ENCODE measurements at places on chromosomes 3 and 15.

- no peak overlapping the region for H3K4me3 ChIP-seq
- H3K4me1 ChIP-seq, result peaks cover 2% of the 10 kb centered on the region
- no peak for DNase-seq
- no peaks in the 10 kb centered on the region for H3K36me3 ChIP-seq
- no peak overlapping the region for H3K27ac ChIP-seq
- H3K27me3 ChIP-seq, result no peaks in the 10 kb centered on the region
Measured at GRCh38 chr3:31364711-31365110, 168.0 kb upstream of the STT3B start.

DNA sequence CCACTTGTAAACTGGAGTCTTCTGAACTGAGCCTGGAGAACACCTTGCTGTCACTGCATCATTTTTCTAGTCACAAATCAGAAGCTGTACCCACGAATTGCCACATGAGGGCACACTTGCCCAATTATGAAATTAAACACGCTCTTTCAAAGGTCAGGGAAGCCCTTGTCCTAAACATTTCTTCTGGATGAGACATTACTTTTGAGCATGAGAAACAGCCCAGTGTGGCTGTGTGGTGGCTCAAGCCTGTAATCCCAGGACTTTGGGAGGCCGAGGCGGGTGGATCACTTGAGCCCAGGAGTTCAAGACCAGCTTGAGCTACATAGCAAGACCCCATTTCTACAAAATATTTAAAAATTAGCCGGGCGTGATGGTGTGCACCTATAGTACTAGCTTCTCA is 27.5 kb upstream of the CFAP161 start:
- peaks cover 19% of the 10 kb centered on the region for H3K27me3 ChIP-seq
- H3K36me3 ChIP-seq, result no peaks in the 10 kb centered on the region
- no peak overlapping the region for H3K4me3 ChIP-seq
- DNase-seq, result peak; percentile 70
- no peaks in the 10 kb centered on the region for H3K4me1 ChIP-seq

GRCh38 chr15:87689716-87690115 is 566.8 kb downstream of the NTRK3 start:
- no peak overlapping the region for H3K4me3 ChIP-seq
- no peak overlapping the region for H3K27ac ChIP-seq
- H3K27me3 ChIP-seq, result no peaks in the 10 kb centered on the region
- no peaks in the 10 kb centered on the region for H3K4me1 ChIP-seq
- DNase-seq, result no peak

- peak overlapping the region; percentile 98 for H3K27ac ChIP-seq
- H3K4me3 ChIP-seq, result no peak overlapping the region
- DNase-seq, result peak; percentile 65
- H3K27me3 ChIP-seq, result peaks cover 23% of the 10 kb centered on the region
- peaks cover 46% of the 10 kb centered on the region for H3K4me1 ChIP-seq
- H3K36me3 ChIP-seq, result no peaks in the 10 kb centered on the region
Measured at GRCh38 chr3:42504334-42505127, 2.1 kb downstream of the VIPR1 start.

DNA sequence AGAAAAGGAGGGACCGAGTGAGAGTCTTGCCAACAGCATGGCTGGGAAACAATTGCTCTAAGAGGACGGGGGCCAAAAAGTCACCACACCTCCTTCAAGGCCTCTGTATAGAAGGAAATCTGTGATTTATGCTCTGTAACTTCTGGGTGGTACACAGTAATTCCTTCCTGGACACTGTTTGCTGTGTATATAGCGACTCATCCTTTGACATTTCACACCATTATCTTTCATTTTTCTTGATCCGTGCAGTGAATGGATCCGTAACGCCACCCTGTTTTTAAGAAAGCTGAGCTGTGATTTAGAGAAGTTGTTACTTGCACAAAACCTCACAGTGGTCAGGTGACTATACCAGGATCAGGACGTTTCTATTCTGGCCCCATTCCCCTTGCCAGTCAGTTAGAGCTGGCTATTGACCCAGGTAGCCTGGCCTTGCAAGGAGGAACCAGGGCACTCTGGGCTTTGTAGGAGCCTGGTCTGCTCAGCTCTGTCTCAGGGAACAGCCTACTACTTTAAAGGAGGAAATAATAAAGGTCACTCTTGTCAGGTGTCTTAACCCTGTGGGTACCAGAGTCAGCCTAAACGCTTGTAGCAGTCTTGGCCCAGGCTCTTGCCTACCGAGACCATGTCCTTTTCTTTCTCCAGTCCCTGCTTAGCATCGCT is 86.5 kb upstream of the MYZAP start:
- H3K4me3 ChIP-seq, result no peak overlapping the region
- H3K36me3 ChIP-seq, result no peaks in the 10 kb centered on the region
- no peak for DNase-seq
- H3K4me1 ChIP-seq, result peaks cover 56% of the 10 kb centered on the region

- H3K36me3 ChIP-seq, result no peaks in the 10 kb centered on the region
- no peak overlapping the region for H3K4me3 ChIP-seq
- no peak for DNase-seq
Measured at GRCh38 chr3:66229931-66230330, 9.1 kb downstream of the SLC25A26 start.

DNA sequence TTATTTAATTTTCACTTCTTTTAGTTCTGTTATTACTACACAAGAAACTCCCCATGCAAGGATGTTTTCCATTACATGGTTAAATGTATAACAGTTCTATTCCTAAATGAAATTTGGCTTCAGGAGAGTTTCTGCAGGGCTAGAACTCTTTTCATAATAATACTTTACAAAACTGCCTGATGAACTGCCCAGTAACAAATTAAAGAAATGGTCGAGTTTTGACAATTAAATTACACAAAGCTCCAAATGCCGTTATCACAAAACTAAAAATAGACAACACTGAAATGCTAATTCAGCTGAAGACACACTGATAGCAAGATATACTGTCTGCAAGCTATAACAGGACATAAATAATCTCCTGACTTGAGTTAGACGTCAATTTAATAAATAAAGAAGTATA is 435.2 kb upstream of the CCDC54 start:
- no peak overlapping the region for H3K4me3 ChIP-seq
- no peaks in the 10 kb centered on the region for H3K36me3 ChIP-seq
- no peaks in the 10 kb centered on the region for H3K27me3 ChIP-seq
- no peak overlapping the region for H3K27ac ChIP-seq

DNA sequence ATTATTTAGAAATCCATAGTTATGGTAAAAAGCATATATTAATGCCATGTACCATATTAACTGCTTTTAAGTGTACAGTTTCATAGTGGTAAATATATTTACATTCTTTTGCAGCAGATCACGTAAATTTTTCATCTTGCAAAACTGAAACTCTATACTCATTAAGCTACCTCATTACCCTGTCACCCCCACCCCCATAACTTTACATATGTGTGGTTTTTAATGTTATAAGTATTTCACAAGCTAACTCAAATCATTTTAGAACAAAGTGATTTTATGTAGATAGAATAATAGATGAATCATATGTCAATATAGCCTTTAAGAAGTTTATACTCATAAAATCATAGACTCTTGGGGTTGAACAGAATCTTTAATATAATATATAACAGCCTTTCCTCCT is 7.1 kb upstream of the TP63 start:
- H3K4me3 ChIP-seq, result no peak overlapping the region
- H3K27ac ChIP-seq, result no peak overlapping the region
- H3K27me3 ChIP-seq, result no peaks in the 10 kb centered on the region
- no peak for DNase-seq
- no peaks in the 10 kb centered on the region for H3K36me3 ChIP-seq

GRCh38 chr3:36734742-36735141 is 29.6 kb downstream of the DCLK3 start:
- H3K27ac ChIP-seq, result no peak overlapping the region
- peaks cover 6% of the 10 kb centered on the region for H3K4me1 ChIP-seq
- no peak overlapping the region for H3K4me3 ChIP-seq
- no peak for DNase-seq

DNA sequence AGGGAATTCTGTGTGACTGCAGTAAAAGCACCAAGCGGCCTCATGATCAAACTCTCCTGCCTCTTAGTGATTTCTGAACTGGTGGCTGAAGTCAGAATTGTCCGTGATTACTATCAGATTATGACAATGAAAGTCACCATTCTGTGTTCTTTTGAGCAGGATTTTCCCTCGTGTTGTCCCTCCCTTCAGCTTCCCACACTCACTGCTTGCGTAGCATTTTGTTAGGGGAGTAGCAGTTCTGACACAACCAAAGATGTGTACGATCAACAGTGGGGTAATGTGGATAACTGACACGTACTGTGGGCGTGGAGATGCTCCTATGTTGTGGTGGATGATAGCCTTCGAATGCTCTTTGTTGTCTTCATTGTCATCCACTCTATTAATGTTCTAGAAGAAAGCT is 67.8 kb upstream of the ICE2 start:
- H3K27ac ChIP-seq, result no peak overlapping the region
- no peaks in the 10 kb centered on the region for H3K36me3 ChIP-seq
- no peak for DNase-seq
- H3K27me3 ChIP-seq, result no peaks in the 10 kb centered on the region
- no peaks in the 10 kb centered on the region for H3K4me1 ChIP-seq
- no peak overlapping the region for H3K4me3 ChIP-seq

GRCh38 chr15:27175472-27176153 is 204.6 kb downstream of the GABRG3 start:
- H3K4me3 ChIP-seq, result no peak overlapping the region
- no peaks in the 10 kb centered on the region for H3K36me3 ChIP-seq
- no peaks in the 10 kb centered on the region for H3K4me1 ChIP-seq
- no peak overlapping the region for H3K27ac ChIP-seq
- no peak for DNase-seq

DNA sequence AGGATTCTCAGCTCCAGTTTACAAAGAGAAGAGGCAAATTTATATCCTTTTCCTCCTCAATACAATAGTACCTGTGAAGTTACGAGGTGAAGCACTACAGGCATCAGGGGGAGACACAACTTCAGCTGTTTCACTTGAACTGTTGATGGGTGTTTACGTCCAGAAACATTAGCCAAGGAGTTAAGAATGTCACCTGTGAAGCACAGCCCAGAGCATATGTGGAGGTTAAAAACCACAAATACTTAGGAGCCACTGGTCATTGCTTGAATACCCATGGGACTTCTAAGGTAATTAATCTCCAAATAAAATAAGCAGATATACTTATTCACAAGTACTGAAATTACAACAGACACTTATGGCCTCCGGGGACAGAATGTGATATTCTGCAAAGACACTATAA is 246.5 kb downstream of the ULK4 start:
- H3K4me3 ChIP-seq, result no peak overlapping the region
- DNase-seq, result no peak
- no peaks in the 10 kb centered on the region for H3K36me3 ChIP-seq
- no peak overlapping the region for H3K27ac ChIP-seq
- H3K27me3 ChIP-seq, result no peaks in the 10 kb centered on the region

DNA sequence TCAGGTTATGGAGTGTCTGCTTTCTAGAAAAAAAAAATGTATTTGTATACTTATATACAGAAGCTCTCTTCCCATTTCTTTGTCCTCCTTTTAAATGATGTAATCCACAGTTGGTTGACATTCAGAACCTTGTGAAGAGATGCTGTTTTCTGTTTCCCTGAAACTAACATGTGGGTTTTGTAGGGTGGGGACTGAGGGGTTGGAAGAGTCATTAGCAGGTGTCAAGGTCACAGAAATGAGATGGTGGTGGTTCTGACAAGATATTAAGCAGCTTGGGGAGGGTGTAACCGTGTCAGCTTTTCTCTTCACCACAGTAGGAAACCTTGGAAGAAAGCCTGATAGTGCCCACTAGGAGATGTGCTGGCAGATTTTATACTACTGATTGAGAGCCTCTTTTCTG is 2.4 kb downstream of the RASA2 start:
- peaks cover 11% of the 10 kb centered on the region for H3K4me1 ChIP-seq
- no peaks in the 10 kb centered on the region for H3K27me3 ChIP-seq
- DNase-seq, result no peak
- H3K4me3 ChIP-seq, result no peak overlapping the region

DNA sequence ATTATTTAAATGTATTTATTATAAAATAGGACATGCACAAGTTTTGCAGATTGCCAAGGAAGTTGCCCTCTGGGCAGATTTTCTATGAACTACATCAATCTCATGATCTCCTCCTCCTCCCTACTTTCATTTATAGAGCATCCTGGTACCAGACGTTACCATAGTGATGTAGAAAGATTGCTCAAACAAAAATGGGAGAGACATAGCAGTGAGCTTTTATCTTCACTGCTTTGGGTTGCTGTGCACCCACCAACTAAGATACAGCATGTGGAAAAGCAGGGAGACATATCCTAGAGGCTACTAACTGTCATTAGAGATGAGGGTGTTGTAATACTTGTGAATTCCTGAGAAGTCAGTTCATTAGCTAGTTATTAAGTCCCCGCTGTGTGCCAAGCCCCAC is 137.5 kb upstream of the BFSP2 start:
- H3K4me1 ChIP-seq, result peaks cover 2% of the 10 kb centered on the region
- no peaks in the 10 kb centered on the region for H3K36me3 ChIP-seq
- no peak overlapping the region for H3K27ac ChIP-seq
- DNase-seq, result no peak
- no peak overlapping the region for H3K4me3 ChIP-seq

DNA sequence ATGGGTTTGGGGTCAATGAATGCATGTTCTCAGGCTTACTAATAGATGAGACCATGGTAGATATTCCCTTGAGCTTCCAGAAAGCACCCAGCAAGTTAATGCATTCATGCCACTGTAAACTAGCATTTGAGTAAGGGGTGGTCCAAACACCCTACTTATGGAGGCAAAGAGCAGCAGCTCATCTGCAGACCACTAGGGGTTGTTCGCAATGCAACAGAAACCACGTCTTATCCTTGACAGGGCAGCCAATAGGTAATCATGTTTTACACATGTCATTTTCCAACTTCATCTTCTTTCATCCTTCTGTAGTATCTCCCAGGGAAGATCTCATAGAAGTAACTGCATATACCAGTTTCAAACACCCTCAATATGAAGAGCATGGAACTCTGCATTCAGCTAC is 330.2 kb downstream of the RORA start:
- H3K27ac ChIP-seq, result no peak overlapping the region
- H3K27me3 ChIP-seq, result no peaks in the 10 kb centered on the region
- no peaks in the 10 kb centered on the region for H3K36me3 ChIP-seq
- DNase-seq, result no peak

DNA sequence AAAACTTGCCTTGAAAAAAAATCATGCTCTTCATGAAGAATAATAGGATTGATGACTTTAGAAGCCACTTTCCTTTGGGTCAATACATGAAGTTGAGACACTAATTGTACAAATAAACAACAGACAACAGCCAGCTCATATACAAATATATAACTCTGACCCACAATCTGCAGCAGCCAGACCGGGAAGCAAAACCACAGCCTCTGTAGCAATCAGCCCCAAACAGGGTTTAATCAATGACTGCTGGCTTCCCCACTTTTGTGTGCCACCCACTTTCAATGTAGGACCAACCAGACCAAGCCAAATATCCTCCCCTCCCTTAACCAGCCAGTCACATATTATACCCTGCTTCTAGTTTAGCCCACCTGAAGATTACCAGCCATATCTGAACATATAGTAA is 39.0 kb downstream of the IFT57 start:
- no peak overlapping the region for H3K27ac ChIP-seq
- DNase-seq, result no peak
- H3K36me3 ChIP-seq, result no peaks in the 10 kb centered on the region
